ENCODE measurements at places on chromosomes 2 and 18.

GRCh38 chr2:84894758-84895520, 10.5 kb upstream of the TMSB10 start:
- DNase-seq = no peak

DNA sequence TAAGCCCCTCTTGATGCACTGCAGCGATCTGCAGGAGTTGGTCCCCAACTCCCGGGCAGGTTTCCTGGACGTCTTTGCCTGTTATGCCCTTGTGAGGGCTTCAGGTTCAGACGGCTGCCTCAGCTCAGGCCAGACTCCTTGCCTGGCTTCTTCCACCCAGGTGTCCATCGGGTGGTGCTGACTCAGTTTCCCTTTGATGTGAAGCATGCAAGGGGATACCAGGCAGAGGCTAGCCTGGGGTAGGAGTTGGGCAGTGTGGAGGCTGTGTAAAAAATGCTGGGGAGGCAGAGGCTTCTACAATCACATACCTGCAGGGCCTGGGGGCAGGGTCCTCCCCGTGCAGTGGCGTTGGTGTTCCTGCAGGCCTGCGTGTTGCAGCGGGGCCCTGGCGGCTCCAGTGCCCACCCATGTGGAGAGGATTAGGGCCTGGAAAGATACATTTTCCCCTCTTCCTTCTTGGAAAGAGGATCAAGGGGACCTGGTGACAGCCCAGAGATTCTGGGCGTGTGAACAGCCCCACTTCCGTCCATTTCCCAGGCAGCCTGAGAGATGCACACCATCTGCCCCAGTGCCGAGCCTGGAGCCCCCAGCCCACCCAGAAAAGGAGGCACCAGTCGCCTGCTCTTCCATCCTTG, 338.3 kb downstream of the DYSF start:
- DNase-seq = no peak

- no peak for DNase-seq
Observed at GRCh38 chr2:23520256-23520655, 135.3 kb downstream of the KLHL29 start.

DNA sequence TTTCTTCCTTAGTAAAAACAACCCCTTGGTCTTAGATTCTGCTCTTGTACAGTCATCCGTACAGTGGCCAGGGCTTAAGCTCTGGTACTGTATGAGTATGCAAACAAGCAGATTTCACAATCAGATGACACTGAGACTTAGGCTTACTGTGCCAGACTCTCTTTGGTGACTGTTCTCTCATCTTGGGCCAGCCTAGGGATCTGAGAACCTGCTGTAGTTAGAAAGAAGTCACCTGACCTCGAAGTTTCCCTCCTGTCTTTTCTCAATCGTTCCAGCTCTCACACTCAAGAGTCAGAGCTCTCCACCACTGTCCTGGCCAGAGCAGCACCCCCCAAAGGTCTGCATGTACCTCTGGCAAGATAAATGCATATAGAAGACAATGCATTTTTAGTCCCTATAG, 63.2 kb downstream of the ZEB2 start:
- no peak for DNase-seq

- DNase-seq = no peak
Observed at GRCh38 chr2:151781642-151782041, 46.6 kb downstream of the ARL5A start.

DNA sequence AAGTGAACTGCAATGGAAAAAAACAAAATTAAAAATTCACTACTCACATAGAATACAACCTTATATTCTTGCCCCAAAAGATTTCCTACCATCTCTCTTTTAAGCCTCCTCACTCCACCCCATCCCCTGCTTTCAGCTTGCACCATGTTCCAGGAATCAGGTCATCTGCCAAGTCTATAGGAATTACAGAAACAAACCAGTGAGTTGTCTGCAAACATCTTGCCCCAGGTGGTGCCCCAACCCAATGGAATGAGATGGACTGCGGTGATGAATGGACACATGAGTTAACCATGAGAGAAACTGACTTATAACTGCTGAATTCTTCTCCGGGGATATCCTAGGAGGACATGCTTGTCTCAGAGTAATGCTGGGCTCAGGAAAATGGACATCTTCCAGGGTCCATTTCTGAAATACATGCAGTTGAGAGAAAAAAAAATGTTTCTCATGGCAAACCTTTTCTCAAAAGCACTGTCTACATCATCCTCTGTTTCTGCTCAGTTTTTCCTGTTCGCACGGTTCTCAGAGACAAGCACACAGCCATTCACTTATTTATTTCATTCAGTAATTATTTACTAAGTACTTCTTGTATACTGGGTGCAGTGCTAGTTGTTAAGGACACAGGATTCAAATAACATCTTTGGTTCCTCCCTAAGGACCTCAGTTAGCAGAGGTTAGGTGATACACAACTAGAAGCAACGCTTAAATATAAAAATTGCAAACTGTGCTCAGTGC, 350.0 kb downstream of the RND3 start:
- DNase-seq = no peak

DNA sequence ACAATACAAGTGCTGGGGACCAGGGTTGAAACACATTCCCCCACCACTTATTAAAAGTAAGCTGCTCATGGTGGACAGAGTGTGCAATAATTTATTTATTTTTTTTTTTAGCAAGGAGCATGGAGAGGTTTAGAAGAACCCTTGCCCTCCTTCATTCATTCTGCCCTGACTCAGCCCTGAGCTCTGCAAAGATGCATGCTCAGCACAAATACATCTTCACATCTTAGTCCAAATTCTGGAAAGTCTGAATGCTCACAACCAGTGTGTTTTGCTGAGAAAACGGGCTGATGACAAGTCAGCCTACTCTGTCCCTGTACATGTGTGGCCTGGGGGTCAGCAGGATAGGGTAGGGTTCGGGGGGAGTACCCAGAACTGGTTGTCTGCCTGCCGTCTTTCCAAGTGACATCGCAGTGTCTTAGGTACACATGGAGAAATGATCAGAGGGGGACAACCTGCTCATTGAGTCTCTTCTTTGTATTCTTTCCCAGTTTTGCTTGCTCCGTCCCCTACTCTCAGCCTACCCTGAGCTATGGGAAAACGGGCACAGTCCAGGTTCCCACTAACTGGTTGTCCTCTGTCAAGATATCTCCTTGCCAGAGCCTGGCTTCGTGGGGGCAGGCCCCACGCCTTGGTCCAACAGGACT, 76.4 kb downstream of the ADD2 start:
- no peak for DNase-seq

- peak; percentile 48 for DNase-seq
Observed at GRCh38 chr2:24382363-24383073, 22.2 kb upstream of the ITSN2 start.

DNA sequence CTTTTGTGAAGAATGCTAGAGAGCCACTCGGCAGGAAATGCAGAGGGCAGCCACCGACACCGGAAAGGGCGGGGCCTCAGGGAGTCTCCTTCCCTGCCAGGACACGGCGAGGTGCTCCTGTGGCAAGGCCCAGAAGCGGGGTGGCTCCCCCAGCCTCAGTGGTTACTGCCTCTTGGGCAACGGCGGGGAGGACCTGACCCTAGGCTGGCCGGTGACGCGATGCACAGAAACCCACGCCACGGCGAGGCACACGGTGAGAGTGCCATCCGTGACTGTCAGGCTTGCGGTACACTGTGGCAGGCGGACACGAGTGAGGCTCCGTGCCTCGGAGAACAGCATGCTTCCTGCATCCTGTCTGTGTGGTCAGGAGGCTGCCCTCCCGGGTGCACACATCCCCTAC, 47.8 kb downstream of the ZAP70 start:
- DNase-seq = no peak

DNA sequence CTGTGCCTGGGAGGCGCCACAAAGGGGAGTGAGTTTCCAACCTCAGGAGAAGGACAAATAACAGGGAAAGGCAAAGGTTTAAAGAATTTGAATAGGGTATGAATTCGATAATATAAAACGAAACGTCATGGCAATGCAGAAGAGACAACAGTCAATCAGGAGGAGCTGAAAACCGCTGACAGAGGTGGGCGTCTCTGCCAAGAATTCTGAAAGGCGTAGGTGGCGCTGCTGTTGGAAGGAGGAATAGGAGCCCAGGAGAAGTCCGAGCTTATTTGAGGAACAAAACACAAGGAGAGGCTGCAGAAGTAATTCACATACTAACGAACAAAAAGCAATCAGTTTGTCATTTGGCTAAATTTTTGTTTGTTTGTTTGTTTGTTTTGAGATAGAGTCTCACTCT, 485.8 kb upstream of the POU3F3 start:
- no peak for DNase-seq

GRCh38 chr2:108806371-108807113, 20.0 kb downstream of the CCDC138 start:
- no peak for DNase-seq

GRCh38 chr2:60297296-60298005, 256.0 kb downstream of the BCL11A start:
- DNase-seq = no peak

DNA sequence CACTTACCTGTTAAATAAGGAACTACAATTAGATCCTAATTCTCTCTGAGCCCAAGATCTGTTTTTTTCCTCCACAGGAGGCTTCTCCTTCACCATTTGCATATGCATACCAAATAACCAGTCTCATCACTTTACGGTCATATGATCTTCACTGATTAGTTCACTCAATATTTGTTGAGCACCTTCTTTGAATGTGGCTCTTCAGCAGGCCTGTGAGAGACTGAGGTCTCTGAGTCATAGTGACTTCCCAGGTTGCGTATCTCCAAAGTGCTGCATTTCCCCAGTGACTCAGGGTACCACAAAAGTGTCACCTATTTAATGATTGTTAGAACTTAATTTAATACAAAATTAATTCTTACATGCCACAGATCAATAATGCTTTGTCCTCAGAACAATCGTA, 108.8 kb upstream of the TRIB2 start:
- DNase-seq = no peak

DNA sequence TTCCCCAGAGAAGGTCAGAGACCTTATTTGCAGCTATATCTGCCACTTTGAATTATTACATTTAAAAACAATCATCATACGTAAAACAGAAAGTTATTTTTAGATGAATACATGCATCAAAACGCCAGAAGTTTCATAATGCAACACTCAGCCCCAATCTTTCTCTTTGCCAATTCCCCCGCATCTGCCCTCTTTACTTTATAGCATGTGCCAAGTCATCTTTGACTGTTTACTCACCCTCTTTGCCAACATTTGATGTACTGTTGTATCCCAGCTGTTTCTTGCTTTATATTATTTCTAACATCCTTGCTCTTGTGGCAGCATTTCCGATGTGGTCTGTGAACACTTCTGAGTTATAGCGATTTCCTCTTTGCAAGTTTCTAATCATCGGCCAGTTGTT, 86.2 kb downstream of the CRIM1 start:
- DNase-seq = no peak

- DNase-seq = no peak
Observed at GRCh38 chr18:74291472-74291770, 342 bp downstream of the CYB5A start.

DNA sequence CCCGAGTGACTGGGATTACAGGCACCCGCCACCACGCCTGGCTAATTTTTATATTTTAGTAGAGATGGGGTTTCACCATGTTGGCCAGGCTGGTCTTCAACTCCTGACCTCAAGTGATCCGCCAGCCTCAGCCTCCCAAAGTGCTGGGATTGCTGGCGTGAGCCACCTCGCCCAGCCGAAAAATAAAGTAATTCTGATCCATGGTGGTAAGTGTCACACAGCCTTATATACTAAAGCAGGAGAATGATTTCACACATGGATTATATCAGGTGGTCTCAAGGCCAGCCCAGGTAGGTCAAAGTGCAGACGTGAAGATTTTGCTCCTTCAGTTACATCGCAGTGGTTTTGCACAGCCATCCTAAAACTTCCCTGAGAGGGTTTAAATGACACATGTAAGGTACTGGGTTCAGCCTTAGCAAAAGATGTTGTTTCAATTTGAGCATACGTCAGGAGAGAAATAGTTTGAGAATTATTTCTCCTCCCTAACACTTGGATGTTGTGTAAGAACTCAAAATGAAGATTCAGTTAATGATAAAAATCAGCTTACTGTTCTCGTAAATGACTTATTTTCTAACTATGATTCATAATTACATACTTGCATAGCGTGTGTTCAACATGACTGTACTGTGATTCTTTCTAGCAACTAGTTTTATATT, 93.0 kb upstream of the SLC39A10 start:
- no peak for DNase-seq

DNA sequence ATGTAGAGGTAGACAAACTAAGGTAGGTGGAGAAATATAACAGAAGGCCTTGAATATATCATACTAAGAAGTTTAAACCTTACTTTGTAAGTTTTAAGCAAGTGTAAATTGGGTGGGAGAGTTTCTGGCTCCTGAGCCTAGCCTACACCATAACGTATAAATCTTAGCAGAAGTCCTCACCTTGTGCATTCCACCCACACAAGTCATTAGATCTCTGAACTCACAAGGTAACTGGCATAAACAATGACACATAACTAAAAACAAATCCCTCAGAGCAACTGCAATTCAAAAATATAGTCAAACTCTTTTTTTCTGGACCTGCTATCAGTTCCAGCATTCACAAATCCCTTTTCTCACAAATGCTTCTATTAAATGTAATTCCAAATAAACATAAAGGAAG, 9.4 kb downstream of the REV1 start:
- no peak for DNase-seq

GRCh38 chr2:170823088-170823897, 6.6 kb downstream of the GAD1 start:
- DNase-seq = no peak

DNA sequence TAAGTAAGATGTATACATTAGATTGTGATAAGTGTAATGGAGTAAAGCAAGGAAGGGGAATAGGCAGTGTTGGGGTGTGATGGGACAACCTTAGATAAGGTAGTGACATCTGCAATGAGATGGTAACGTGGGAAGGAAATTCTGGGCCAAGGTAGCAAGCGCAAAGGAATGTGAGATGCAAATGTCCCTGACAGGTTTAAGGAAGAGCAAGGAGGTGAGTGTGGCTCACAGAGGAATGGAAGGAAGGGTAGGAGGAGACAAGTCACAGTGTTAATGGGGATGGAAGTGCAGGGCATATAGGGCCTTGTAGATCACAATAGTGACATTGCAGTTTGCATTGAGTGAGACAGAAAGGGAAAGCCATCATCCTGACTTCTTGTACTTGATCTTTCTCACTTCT, 170.9 kb upstream of the FAM98A start:
- DNase-seq = no peak

GRCh38 chr2:47223980-47224379, 68.9 kb upstream of the STPG4 start:
- no peak for DNase-seq

DNA sequence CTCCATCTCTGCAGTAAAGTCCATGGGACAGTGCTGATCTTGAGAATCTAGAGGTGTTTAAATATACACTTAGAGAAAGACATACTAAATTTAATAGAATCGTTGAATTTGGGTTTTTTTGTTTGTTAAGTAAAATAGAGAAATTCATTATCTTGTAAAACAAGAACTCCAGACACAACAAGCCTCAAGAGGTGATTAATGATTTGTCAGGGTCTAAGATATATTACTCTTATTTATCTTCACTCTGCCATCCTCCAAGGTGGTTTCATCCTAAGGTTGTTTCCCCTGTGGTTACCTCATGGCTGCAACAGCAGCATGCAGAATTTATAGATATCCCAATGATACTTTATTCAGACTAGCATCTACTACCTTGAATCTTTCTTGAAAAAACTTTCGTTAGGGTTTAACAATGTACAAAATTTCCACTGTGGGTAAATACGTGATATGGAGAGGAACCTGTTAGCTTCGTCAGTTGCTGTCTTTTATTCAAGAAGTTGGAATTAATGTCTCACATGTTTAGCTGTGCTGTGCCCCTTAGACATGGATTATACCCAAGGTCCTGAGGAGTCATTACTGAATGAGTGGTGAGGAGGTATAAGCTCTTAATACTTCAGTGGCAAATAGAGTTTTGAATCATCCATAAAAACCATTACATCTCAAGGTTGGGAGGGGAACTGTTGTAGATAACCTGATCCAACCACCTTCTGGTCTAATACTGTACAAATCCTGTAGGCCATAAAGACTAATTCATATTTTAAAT, 128.0 kb downstream of the GPD2 start:
- DNase-seq = no peak
